ENCODE measurements at places on chromosomes 13 and 19.
A peak's percentile ranks its signal among the peaks of the same experiment; 100 is the strongest.

GRCh38 chr13:70985371-70985770 is 877.1 kb upstream of the KLHL1 start:
- no peak for DNase-seq

- no peak for DNase-seq
These were observed 1.1 kb downstream of the BSG start for GRCh38 chr19:573519-573825.

DNA sequence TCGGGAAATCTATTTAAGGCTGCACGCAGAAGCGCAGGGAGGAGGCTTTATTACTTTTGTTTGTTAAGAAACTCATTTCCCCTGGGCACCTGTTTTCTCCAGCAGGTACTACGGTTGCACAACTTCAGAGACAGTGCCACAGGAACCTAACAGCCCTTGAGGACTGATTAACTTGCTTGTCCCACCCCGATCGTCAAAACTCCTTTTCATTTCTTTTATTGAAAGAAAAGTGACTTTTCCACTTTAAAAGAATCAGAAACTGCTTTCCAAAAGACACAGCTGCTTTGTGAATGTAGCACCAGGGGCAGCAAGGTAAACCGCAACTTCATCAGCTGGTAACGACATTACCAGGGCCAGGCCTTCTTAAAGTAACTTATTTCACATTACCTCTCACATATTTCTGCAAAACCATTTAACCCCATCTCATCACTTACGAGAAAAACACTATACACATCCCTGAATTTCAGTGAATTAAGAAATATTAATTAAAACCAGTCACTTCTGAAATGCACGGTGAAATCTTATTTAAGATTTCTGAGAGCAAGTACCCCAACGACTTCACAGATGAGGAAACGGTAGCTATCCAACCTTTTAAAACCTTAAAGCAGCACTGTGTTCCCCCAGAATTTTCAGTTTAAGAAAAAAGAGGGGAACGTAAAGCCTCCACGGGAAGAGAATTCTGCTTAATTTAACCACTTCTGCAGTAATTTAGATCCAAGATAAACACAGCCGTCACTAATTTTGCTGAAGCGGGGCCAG is 1.4 kb downstream of the ANKRD10 start:
- no peak for DNase-seq

DNA sequence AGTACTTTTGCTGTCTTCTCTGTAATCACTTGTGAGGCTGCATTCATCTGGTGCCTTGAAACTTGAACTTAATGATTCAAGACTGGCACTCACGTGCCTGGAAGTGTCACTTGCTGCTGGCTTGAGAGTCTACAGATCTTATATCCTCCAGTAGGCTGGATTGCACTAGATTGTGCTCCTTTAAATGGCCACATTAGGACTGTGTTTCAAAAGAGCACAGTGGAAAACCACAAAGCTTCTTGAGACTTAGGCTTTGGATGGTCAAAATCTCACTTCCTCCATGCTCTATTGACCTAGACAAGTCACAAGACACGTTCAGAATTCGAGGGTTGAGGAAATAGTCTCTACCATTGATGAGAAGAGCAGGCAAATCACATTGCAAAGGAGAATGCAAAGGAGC is 1278.8 kb upstream of the MIR17HG start:
- no peak for DNase-seq

DNA sequence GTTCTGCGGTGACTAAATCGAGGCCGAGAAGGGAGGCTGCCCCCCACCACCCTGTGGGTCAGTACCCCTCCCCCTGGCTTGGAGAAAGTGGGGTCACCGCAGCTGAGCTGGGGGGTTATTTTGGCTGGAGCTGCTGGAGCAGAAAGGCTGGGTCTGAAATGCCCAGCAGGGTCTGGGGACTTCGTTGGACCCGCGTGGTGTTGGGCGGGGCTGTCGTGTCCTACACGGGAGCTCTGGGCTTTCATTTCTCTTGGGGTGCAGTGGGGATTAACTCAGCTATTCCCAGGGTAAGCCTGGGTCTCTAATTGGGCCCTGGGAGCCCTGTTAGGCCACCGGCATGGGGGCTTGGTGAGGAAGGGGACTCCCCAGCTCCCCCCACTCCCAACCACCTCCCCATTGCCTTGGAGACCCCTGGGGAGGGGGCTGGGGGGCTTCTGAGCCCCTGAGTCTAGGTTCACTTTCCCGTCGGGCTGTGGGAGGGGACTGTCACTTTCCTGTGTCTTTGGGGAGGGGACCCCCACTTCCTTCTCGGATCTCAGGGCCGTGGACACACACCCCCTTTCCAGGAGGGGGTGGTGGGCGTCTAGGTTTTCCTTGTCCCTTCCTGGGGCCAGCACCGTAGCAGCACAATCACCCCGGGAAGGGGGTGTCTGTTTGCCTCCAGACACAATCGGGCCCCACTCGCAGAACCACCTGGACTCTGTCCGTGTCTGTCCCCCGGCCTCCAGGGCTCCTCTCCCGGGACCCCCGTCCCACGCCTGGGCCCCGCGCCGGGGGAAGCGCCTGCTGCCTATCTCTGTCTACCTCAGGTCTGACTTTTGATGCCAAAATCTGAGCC is 10.2 kb upstream of the WDR18 start:
- no peak for DNase-seq

DNA sequence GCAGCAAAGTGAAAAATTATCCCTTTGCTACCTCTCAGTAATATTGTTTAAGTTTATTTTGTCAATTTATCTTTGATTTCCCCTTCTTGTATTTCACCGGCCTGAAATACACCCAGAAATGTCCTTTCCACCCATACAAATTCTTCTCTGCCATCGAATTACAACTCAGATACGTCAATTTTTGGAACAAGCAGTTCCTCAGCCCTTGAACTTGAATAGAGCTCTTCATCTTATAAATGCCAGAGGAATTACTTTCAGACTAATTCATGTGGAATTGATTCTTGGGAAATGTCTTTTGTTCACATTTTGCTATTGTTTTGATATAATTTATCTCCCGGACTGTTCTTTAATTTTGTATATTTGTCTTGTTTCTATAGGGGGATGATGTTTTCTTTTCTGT is 1359.3 kb upstream of the MIR17HG start:
- DNase-seq = no peak

DNA sequence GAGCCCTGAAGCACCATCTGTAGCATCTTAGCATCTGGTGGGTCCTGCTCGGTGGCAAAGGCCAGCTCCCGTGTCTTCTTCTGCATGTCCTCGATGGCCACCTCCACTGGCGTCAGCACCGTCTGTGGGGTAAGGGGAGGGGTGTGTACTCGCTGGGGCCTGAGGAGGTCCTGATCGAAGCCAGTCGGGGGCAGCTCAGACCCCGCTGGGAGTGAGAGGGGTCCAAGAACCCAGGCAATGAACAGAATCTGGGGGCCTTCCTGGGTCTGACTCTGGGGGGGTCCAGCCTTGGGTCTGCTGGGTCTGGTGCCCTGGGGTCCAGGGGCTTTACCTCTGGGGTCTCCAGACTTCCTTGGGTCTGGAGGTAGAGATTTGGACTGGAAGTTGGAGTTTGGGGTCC is 3.6 kb upstream of the KANK2 start:
- no peak for DNase-seq

- no peak for DNase-seq
These were observed 1437.9 kb downstream of the EFNB2 start for GRCh38 chr13:105097521-105097920.

DNA sequence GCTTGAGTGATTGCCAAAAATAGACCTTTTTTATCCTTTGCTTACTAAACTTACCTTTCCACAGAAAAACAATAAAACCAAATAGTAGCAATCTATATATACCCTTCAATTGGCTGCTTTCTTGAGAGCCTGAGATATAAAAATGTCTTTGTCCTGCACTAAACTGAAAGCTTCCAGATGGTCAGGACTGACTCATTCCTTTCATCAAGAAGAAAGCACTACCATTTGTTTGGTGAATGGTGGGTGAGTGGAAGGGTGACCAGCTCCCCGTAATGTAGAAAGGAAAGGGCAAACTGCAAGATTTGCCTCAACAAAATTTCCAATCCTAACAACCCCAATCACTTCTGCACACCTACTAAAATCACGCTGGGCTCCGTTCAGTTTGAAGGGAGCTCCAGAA is 67.8 kb downstream of the SACS start:
- no peak for DNase-seq

- DNase-seq = no peak
These were observed 41.7 kb downstream of the PCDH17 start for GRCh38 chr13:57673197-57673596.

DNA sequence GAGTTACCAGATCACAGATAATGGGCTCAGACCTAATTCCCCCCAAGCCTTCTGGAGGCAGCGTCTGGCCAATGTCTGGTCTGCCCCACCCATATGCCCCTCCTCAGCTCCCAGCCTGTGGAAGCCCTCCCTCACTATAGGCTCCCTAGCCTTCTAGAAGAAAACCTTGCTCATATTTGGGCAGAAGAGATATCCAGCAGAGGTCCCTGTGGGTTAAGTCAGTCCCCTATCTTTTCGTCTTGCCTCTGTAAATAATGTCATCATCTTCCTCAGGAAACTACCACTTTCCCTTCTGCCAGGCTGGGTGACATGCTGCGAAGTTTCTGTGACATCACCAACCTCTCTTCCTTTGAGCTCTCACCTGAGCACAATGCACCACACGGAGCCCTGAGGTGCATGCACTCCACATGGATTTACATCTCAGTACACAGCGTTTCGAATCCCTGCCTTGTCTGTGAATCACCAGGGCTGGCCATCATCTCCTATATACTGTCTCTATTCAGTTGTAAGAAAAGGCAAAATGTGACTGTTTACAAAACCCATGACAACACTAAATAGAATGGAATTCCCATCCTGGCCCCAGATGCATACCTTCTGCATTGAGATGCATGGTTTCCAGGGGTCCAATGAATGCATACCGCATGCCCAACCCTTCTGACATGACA is 112.8 kb downstream of the CRYL1 start:
- no peak for DNase-seq

- peak; percentile 86 for DNase-seq
These were observed at the start of gene BRD4 for GRCh38 chr19:15332311-15332996. BRD4 (minus strand) TSS chr19:15332539; CDS start chr19:15273099, 59,440 bp downstream.

- no peak for DNase-seq
These were observed 43.9 kb downstream of the ZC3H13 start for GRCh38 chr13:46008631-46009030.

GRCh38 chr13:21043898-21044297 is 17.5 kb downstream of the LATS2 start:
- no peak for DNase-seq

- DNase-seq = no peak
These were observed 567 bp downstream of the ALKBH6 start for GRCh38 chr19:36013280-36014011.

GRCh38 chr19:7833225-7834099 is 3.4 kb downstream of the EVI5L start:
- DNase-seq = no peak

DNA sequence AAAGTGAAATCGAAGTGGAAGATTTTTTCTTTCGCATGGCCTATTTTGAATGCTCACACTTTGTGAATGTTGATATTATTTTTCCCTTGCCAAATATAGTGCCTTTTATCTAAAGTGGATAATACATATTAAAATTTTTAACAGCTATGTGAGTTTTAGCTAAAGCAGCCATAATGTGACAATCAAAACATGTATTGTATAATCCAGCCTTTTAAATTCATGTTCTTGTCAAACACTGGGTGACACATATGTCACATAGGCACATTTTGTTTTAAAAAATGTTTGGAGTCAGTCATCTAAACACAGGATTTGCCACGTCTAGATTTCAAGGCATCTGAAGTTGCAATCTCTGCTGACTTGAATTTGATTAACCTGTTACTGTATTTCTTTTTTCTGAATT is 1256.6 kb downstream of the SLITRK1 start:
- DNase-seq = no peak

DNA sequence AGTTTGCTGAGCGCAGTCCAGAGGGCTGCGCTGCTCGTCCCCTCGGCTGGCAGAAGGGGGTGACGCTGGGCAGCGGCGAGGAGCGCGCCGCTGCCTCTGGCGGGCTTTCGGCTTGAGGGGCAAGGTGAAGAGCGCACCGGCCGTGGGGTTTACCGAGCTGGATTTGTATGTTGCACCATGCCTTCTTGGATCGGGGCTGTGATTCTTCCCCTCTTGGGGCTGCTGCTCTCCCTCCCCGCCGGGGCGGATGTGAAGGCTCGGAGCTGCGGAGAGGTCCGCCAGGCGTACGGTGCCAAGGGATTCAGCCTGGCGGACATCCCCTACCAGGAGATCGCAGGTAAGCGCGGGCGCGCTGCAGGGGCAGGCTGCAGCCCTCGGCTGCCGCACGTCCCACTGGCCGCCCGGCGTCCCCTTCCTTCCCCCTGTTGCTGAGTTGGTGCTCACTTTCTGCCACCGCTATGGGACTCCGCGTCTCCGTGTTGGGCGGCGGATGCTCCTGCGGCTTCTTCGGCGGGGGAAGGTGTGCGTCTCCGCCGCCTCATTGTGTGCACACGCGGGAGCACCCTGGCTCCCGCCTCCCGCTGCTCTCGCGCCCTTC is 772 bp downstream of the GPC6 start:
- DNase-seq = peak; percentile 58

- no peak for DNase-seq
These were observed 427.2 kb downstream of the COG6 start for GRCh38 chr13:40082639-40083038.

DNA sequence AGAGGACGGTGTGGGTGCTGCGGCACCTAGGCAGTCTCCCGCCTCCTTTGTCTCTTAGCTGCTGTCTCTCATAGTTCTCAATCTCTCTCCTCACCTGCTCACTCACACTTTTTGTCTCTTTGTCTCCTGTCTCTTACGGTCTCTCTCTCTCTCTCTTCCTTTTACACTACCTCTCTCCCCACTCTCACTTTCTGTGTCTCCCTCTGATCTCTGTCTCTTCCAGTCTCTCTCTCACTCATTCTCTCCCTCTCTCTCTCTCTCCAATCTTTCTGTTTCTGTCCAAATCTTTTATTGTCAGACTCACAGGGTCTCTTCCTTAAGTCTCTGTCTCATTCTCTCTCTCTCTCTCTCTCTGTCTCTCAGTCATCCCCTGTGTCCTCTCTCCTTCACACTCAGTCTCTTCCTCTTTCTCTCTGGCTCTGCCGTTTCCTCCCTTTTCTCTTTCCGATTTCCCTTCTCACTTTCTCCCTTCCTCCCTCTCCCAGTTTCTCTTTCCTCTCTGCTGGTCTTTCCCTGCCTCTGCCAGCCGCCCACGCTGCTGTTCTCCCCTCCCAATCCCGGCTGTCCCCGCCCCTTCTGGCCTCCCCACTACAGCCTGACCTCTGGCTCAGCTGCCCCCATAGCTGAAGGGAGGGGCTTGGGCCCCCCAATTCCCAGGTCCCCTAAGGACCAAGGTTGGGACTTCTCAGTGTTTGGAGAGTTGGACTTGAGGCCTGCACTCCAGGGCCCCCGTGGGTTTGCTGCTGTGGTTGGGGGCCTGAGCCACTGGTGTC is at the start of gene PLEKHA4:
Gene PLEKHA4 (minus strand): TSS at position 504 of the 773 bp plus-strand sequence. CDS start 997 bp downstream, outside the sequence.
- DNase-seq = peak; percentile 58
